Left kidney (tissue), 8 donors: ENCODE measurements at places on chromosomes 3 and 15. TPM values are rescaled to one million over a fixed set of nuclear protein-coding genes. Genes with fewer than 3 reads are reported as not detected.

The SLC7A14 gene
- polyA plus RNA-seq, result 2.2 TPM

The SI gene
- not detected for polyA plus RNA-seq

The DUOX2 gene
- 0.03 TPM for polyA plus RNA-seq

The CADPS gene
- 5.0 TPM for polyA plus RNA-seq

The C3orf22 gene
- 0.10 TPM for polyA plus RNA-seq

The GATA2 gene
- polyA plus RNA-seq, result 32.1 TPM

The EXD1 gene
- 0.07 TPM for polyA plus RNA-seq

The GUCA1C gene
- polyA plus RNA-seq, result 0.52 TPM

The DLEC1 gene
- polyA plus RNA-seq, result 2.0 TPM

The C3orf70 gene
- polyA plus RNA-seq, result 9.9 TPM

The GRM2 gene
- 0.52 TPM for polyA plus RNA-seq

The NR2F2 gene
- 348 TPM for polyA plus RNA-seq

The HESX1 gene
- polyA plus RNA-seq, result 4.5 TPM

The STAC gene
- polyA plus RNA-seq, result 12.5 TPM

The SLCO3A1 gene
- polyA plus RNA-seq, result 9.5 TPM

The GPR149 gene
- not detected for polyA plus RNA-seq

The RNF123 gene
- 35.0 TPM for polyA plus RNA-seq

The ATP8B4 gene
- 3.8 TPM for polyA plus RNA-seq
